Activated B cell treated with CpG ODN at 0.5 μM for 24 hours (primary cell): ENCODE measurements at places on chromosomes 5 and 9. TPM values are rescaled to one million over a fixed set of nuclear protein-coding genes. Genes with fewer than 3 reads are reported as not detected.

DNA sequence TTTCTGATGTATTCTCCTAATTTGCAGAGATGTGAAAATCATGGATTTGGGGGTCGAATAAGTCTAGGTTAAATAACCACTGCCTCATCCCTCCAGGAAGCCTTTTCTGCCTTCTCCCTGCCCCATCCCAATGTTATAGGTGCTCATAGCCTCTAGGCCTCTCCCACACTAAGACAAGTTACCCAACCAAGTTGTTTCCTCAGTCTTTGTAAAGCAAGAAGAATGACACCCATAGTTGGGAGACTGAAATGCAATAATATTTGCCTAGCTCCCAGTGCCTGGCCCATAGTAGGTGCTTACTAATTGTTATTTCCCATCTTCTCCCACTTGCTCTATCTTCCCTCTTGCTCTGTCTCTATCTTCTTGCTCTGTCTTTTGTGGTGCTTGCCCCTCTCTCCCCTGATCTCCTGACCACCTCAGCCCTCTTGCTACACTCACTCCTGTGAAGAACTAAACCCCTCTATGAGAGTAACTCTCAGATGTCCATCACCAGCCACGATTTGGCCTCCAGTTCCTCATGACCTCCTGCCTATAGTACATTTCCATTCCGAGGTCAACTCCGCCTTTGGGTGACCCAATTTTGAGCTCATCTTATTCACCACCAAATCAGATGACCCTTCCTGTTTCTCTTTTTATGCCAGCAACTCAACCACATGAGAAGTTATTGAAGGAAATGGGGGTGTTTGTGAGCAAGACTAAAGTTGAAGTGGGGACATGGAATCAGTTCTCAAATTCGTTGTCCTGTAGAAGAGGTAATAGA is 7.0 kb downstream of the AFAP1L1 start:
- no peak overlapping the region for H3K27ac ChIP-seq
- no peak overlapping the region for H3K4me3 ChIP-seq
- no peaks in the 10 kb centered on the region for H3K36me3 ChIP-seq

DNA sequence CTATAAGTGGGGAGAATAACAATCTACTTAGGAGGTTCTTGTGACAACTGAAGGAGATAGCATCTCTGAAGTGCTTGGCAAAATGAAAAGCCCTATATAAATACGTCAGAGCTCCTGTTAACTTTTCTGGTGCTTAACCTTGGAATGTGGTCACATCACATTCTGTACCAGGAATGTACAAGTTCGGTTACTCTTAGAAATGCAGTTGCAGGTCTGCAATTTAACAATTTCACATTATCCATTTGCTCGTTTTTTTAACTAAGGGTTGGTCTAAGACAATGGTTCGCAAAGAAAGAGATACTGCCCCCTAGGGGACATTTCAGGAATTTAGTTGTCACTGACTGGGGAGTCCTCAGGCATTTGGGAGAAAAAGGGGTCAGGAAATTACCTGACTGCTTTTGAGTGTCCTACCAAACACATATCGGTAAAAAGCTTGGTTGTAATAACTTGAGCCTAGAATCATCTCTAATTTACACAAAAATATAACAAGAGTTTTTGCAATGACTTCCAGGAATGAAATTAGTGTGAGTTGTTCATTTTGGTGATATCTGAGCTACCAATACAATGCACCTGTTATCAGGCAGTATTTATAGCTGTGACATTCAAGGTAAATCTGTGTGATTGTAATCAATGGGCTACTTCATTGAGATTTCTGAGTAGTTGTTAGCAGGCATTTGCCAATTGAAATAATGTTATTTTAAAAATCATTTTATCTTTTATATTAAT is 5.4 kb upstream of the HBEGF start:
- peaks cover 5% of the 10 kb centered on the region for H3K27me3 ChIP-seq
- H3K27ac ChIP-seq = no peak overlapping the region
- peaks cover 21% of the 10 kb centered on the region for H3K4me1 ChIP-seq
- no peak for DNase-seq
- no peaks in the 10 kb centered on the region for H3K36me3 ChIP-seq

- H3K4me3 ChIP-seq = no peak overlapping the region
- H3K36me3 ChIP-seq = no peaks in the 10 kb centered on the region
- DNase-seq = no peak
- H3K4me1 ChIP-seq = no peaks in the 10 kb centered on the region
- H3K27ac ChIP-seq = no peak overlapping the region
- H3K27me3 ChIP-seq = peaks cover 15% of the 10 kb centered on the region
These were observed 62.9 kb downstream of the SLC28A3 start for GRCh38 chr9:84277646-84278045.

The FBN2 gene
- total RNA-seq = not detected in 2 replicates
